NCI-H460 (cell line): ENCODE measurements at places on chromosomes 6 and 20. TPM values are rescaled to one million over a fixed set of nuclear protein-coding genes. Genes with fewer than 3 reads are reported as not detected.
A peak's percentile ranks its signal among the peaks of the same experiment; 100 is the strongest.

The CCN5 gene
- total RNA-seq, result 5.3 and 8.1 TPM in 2 replicates

The OTOR gene
- total RNA-seq, result not detected in 2 replicates

DNA sequence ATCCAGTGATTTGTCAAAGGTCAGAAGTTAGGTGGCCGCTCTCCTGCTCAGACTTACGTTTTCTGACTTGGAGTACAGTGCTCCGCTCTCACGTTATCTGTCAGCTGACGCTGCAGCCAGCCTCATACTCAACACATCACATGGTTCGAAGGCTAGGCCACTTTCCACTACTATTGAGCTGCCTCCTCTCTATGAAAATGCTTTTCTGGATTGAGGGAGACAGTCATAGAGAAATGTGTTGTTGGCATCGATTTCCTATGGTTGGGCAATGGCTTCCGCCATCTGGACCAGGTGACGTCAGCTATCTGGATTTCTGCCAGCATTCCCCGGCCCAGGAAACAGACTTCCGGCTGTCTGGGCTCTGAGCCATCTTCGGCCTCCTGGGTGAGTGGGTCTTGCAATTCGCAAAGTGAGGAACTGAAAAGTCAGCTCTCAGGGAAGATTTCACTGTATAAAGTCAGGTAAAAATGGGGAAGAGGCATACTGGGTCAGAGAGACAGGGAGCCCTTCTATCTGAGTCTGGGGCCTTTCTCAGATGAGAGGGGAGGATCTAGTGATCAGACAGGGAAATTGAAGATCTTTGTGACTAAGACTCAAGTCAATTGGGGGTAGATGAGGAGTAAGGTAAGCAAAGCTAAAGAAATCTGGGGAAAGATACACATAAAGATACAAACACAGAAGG, 37.5 kb upstream of the IER3 start:
- peak; percentile 96 for DNase-seq

DNA sequence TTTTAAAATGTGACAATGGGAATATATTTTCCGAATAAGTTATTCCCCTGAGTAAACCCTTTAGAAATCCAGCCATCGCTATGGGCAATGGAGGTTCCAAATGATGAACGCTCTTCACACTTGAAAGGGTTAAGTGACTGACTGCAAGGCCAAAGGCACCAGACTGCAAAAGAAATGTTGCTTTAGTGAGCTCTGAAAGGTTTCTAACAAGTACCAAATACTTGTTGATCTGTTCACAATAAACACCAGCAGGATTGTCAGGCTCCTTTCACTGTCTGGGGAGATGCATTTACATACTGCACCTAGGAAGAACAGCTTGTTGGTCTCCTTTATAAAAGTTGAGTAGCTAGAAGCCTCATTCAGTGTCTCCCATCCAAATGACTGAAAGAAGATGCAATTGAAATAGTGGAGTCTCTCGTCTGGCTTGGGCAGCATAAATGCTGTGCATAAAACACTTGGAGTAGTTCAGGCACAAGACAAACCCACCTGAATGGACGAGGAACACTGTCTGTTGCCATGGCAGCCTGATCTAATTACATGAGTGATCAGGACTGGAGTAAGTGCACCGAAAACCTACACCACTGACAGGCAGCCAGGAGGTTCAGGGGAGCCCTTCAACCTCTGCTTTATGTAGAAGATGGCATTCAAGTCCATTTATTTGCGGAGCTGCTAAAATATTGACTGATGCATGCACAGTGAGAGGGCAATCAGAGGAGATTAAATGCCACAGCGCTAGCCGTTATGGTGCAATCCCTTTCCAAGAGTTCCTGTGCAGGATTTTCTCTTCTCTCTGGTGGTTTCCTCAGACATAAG, 2.9 kb downstream of the ATXN1 start:
- no peak for DNase-seq

- DNase-seq, result no peak
Measured at GRCh38 chr6:5520796-5521195, 259.5 kb downstream of the FARS2 start.

The TREML2 gene
- total RNA-seq, result not detected in 2 replicates

- no peak for DNase-seq
Measured at GRCh38 chr6:103870970-103871369, 988.7 kb downstream of the HACE1 start.

The PGBD1 gene
- total RNA-seq, result 4.5 and 5.2 TPM in 2 replicates

- DNase-seq, result no peak
Measured at GRCh38 chr6:76593668-76594067, 521.2 kb upstream of the IMPG1 start.

GRCh38 chr6:138590796-138591709, 91.8 kb upstream of the NHSL1 start:
- peak; percentile 76 for DNase-seq

The HRH3 gene
- total RNA-seq, result not detected in 2 replicates

The GPX5 gene
- not detected in 2 replicates for total RNA-seq

GRCh38 chr20:16517946-16518783, 55.1 kb downstream of the KIF16B start:
- peak; percentile 65 for DNase-seq

DNA sequence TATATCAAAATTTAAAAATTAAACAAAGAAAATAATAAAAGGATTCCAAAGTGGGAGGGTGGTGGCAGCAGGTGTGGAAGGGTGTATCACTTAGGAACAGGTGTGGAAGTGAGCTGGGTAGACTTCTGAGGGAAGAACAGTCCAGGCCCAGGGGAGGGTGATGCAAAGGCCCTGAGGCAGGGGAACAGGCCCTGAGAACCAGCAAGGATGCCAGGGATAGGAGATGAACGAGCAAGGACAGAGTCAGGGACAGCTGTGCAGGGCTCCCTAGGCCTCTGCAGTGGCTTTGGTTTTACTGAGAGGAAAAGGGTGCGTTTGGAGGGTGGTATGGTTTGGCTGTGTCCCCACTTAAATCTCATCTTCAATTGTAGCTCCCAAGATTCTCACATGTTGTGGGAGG, 9.4 kb upstream of the RAET1E start:
- DNase-seq, result no peak

- no peak for DNase-seq
Measured at GRCh38 chr6:136411025-136411325, 121.3 kb upstream of the BCLAF1 start.

The LHFPL5 gene
- not detected in 2 replicates for total RNA-seq

GRCh38 chr20:37356387-37356786, 10.4 kb downstream of the SRC start:
- DNase-seq, result no peak

DNA sequence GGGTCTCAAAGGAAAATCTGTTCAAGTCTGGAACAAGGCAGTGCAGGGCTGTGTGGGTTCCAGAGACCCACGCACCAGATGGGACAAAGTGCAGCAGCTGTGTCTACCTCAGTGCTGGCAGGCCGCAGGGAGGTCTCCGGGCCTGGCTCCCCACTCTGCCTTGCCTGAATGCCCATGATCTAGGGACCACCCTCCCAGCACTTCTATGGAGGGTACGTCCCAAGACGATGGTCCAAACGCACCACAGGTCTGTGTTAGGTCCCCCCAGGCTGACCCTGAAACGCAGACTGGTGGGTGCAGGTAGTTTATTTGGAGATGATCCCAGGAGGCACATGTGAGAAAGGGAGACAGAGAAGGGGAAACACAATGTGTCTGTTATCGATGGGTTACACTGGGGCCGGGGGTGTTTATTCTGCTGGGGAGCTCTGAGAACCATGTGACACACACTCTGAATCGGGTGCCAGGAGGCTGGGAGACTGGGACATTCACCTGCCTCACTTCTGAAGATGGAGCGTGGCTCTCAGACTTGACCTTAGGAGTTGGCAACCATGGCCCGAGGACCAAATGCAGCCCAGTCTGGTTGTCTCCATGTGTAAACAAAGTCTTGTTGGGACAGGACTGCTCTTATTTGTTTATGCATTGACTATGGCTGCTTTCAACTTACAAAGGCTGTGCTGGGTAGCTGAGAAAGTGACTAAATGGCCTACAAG, 21.7 kb downstream of the CST9L start:
- DNase-seq, result no peak
